ENCODE measurements at places on chromosomes 3 and 15. TPM values are rescaled to one million over a fixed set of nuclear protein-coding genes. Genes with fewer than 3 reads are reported as not detected.

DNA sequence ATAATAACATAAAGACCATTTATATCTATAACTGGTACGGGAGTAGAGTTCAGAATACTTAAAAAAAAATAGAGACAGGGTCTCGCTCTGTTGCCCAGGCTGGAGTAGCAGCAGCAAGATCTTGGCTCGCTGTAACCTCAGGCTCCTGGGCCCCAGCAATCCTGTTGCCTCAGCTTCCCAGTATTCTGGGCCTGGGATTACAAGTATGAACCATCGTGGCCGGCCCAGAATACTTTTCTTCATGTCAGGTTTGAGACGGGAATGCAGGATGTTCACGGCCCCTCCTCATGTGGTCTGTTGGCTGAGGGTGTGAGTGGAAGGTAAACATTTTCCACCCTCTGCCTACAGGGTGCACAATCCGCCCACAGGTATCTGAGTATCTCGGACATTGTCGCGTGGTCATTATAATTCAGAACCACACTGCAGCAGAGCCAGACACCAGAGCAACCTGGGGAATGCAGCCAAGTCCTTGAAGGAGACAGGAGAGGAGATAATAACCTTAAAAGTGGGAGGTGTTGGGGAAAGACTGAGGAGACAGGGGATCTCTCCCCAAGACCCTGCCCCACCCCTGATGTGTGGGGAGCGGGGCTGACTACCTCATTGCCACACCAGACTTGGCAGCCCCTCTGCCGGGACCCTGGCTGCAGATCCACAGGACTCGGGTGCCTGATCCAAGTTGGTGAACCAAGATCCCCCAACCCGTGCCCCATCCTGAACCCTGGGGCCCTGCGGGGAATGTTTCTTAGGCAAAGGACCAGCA lies 106.8 kb downstream of the ADCY5 start:
- DNase-seq: peak; percentile 69

- peak; percentile 70 for DNase-seq
These were observed 7.4 kb upstream of the SEMA3B start for GRCh38 chr3:50261505-50261904.

DNA sequence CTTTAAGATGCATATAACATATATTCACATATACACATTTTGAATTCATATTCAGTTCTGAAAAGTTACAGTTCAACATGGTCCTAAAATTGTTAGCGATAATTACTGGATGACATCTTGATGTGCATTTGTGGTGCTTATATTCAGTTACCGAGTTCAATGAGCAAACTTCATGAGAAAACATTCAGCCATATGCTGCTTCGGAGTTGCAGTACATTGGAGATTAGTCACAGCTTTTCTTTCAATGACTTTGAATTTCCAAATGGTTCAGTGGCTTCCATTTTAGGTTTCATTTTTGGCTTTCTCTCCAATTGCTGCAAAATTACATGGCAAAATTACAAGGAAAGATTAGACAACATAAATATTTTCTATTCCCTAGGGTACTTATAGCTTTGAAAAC lies 198.3 kb upstream of the CNTN3 start:
- DNase-seq: no peak

- DNase-seq: no peak
These were observed 622 bp upstream of the PLSCR1 start for GRCh38 chr3:146544929-146545528.

- no peak for DNase-seq
These were observed 123.5 kb downstream of the DLG1 start for GRCh38 chr3:197174927-197175326.

GRCh38 chr3:169170456-169170855 lies 493.1 kb downstream of the MECOM start:
- DNase-seq: no peak

DNA sequence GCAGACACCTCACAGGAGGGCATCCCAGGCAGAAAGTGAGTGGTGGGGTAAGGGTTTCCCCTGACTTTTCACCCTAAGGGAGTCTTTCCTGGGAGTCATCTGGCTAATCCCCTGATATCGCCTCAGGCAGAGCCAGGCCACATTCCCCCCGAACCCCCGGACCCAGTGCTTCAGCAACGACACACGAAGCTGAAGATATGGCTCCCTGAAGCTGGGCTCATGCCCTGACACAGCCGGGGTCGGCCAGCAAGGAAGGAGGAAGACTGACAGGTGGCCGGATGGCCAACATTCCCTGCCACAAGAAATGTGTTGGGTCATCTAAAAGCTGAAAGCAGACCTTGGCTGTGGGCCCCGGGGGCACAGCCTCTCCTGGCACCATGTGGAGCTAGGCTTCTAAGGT lies 14.4 kb downstream of the CHST13 start:
- peak; percentile 57 for DNase-seq

DNA sequence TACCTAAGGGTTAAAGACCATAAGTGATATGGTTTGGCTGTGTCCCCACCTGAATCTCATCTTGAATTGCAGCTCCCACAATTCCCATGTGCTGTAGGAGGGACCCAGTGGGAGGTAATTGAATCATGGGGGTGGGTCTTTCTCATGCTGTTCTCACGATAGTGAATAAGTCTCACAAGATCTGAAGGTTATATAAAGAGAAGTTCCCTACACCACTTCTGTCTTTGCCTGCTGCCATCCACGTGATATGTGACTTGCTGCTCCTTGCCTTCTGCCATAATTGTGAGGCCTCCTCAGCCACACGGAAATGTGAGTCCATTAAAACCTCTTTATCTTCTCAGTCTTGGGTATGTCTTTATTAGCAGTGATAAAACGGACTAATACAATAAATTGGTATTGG lies 75.0 kb upstream of the CADPS start:
- DNase-seq: no peak

DNA sequence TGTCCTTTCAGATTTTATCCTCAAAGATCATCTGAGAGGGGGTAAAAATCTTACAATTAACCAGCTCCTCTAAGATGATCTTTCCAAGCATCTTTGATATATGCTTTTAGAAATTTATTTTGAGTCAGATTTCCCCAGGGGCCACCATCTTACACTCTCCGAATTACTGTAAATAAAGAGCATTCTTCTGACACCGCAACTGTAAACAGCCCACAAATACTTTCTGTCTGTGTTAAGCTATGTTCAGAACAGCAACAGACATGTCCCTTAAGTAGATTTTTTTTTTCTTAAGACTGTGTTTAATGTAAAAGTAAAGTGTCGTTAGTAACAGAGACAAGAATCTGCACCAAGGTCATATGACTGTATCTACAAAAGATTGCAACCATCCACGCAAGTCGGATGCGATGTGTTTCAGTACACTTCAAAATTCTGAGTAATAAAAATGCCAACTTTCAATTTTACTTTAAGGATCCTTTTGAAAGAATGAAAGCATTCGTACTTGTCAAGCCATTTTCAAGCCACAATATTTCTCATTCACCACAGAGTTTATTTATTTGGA lies 159.0 kb upstream of the KCNH8 start:
- no peak for DNase-seq

GRCh38 chr3:45677033-45677446 lies 12.2 kb upstream of the SACM1L start:
- DNase-seq: peak; percentile 89

DNA sequence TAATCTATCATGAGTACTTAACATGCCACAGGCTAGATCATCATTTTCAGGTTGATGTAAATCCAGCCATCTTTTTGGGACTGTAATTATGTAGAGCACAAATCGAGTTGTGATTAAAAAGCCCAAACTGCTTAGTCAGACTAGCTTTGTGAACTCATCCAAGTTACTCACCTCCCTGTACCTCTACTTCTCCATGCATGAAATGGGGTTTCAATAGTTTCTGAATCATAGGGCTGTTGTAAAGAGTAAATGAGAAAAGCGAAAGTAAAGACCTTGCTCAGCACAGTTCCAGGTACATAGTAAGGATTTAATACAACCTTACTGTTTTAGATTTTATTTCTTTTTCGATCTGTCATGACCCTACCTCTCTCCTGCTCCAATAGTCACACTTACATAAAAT lies 85.6 kb upstream of the GAP43 start:
- DNase-seq: no peak

- no peak for DNase-seq
These were observed 250.8 kb upstream of the CBLB start for GRCh38 chr3:106119614-106120082.

DNA sequence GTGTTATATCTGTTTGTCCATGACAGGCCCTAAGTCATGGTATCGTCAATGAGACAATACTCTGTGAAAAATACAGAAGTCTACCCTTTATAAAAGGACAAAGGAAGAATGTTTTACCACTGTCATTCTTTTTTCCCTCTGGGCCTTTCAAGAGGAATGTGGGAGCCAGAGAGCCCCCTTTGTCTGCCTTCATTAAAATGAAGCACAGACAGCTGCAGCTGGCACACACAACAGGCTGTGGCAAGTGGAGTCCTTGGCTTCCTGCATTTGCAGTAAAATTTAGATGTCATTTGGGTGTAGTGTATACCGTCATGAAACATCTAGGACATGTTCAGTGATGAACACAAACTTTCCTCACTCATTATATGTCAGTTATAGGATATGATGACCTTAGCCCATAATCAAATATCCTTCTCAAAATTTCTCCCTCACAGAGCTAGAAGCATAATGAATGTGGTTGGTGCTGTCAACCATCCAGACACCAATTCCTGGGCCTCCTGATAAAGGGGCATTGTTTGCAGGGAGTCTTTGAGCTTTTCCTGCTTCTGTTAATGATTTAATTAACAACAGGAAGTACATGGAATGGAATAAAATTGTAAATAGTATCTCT lies 76.4 kb downstream of the DHX36 start:
- DNase-seq: no peak

- DNase-seq: peak; percentile 69
These were observed 82.2 kb upstream of the SLC25A26 start for GRCh38 chr3:66138336-66139313.

DNA sequence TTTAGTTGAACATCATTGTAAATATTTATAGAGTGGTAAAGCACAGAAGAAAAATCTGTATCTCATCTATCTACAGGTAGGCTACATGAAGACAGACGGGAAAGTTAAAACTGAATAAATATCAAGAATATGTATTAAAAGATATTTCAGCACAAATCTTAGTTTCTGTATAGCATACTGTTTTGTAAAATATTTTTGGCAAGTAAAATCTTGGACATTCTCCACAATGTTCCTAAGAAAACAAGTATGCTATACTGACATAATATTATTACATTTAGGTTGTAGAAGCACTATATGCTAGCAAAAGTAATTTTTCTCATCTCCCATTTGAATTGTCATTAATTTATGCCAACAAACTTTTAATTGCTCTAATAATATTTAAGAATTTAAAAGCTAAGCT lies 326.4 kb upstream of the ARL6 start:
- DNase-seq: no peak

- DNase-seq: no peak
These were observed 74.9 kb upstream of the SKOR1 start for GRCh38 chr15:67750371-67750770.

DNA sequence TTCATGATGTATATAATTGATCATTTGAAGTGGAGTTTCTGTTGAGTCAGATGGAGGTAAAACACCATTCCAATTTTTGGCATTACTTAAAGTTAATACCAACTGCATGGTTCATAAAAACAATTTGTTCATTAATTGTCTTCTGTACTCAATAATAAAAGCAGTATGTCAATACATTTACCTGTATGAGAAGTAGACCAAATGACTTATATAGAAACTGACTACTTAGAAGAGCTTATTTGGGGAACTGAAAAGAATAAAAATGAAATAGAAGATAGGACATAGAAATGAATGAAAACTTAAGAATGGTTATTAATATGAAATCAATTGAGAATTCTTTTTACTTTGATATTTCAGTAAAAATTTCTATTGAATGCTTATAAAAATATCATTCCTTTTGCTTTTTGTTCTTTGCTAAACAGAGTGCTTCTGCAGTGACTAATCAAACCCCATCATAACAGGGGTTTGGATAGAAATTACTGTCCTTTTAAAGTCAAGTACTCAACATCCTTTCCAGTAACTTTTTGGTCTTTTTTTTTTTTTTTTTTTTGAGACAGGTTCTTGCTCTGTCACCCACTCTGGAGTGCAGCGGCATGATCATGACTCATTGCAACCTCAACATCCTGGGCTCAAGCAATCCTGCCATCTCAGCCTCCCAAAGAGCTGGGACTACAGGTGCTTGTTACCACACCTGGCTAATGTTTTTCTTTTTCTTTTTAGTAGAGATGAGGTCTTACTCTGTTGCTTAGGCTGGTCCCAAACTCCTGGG lies 6.5 kb upstream of the CRYBG3 start:
- DNase-seq: no peak

GRCh38 chr3:2944628-2945027 lies 165.5 kb downstream of the IL5RA start:
- no peak for DNase-seq

DNA sequence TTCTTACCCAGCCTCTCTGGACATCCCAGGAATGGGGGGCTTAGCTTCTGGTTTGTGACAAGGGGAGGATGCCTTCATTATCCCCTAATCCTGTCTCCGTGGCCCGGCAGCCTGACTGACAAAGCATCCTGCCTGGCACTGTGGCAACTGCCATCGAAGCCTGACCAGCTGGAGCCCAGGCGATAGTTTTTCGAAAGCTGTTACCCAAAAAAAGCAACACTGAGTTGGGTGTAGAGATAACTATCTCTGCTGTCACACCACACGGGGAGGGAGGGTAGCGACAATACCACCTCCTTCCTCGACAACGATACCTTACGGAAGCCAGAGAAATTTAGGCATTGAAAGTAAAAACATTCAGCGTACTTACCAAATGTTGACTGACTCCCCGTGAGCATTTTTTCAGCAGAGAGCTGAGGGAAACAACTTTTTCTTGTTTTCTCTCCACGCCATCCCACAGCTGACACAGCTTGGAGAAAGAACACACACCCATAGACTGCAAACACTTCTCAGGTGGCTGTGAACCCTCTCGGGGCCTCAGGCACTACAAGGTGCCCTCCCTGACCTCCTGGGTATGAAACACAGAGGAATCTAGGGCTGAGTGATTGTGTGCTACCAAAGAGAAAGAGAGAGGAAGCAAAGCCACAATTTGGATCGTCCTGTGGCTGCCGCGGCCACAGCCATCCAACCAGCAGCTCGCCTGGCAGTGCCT lies 361.9 kb upstream of the ICE2 start:
- DNase-seq: no peak

- no peak for DNase-seq
These were observed 471.6 kb downstream of the FHIT start for GRCh38 chr3:60779637-60780036.

DNA sequence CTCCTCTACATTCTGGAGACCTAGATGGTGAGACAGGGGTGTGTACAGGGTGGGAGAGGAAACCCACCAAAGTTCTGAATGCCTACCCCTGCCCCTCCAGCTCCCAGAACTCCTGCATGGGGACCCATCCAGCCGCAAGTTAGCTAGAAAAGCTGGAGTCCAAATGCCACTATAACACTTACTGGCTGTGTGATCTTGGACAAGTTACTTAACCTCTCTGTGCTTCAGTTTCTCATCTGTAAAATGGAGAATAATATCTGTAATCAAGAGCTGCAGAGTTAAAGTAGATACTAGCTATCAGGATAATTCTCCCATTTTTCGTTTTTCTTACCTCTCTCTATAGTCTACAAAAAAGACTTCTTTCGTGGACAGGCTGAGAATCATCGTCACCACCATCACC lies 63.4 kb downstream of the ADCY5 start:
- no peak for DNase-seq

GRCh38 chr3:9316881-9317361 lies 45.9 kb upstream of the THUMPD3 start:
- DNase-seq: peak; percentile 68

CACNA2D3 gene
- total RNA-seq: 10.2 TPM

GP5 gene
- total RNA-seq: 0.14 TPM

CLSTN2 gene
- 2.7 TPM for total RNA-seq

FSTL1 gene
- total RNA-seq: 266 TPM

COL6A6 gene
- not detected for total RNA-seq

PROK2 gene
- not detected for total RNA-seq

CEP152 gene
- total RNA-seq: 3.1 TPM

NMD3 gene
- 49.4 TPM for total RNA-seq

SRGAP3 gene
- 6.1 TPM for total RNA-seq

ABI3BP gene
- total RNA-seq: 79.6 TPM
